HT-29 (cell line): ENCODE measurements at places on chromosomes 11 and 22. TPM values are rescaled to one million over a fixed set of nuclear protein-coding genes. Genes with fewer than 3 reads are reported as not detected.

The C11orf87 gene
- total RNA-seq = not detected in 2 replicates

DNA sequence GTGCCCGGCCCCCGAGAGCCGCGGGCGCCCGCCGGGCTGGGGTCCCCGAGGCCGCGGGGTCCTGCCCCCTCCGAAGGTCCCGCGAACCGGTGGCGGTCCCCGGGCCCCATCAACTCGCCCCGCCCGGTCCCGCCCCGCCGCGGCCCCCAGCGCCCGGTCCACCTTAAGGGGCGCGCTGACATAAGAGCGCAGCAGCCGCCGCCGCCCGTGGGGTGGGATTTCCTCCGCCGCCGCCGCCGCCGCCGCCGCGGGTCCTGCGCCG lies at the start of gene ZDHHC8:
ZDHHC8 (plus strand) TSS at position 208 of the 262 bp plus-strand sequence. CDS start 144 bp downstream, outside the sequence.
- no peak for DNase-seq

DNA sequence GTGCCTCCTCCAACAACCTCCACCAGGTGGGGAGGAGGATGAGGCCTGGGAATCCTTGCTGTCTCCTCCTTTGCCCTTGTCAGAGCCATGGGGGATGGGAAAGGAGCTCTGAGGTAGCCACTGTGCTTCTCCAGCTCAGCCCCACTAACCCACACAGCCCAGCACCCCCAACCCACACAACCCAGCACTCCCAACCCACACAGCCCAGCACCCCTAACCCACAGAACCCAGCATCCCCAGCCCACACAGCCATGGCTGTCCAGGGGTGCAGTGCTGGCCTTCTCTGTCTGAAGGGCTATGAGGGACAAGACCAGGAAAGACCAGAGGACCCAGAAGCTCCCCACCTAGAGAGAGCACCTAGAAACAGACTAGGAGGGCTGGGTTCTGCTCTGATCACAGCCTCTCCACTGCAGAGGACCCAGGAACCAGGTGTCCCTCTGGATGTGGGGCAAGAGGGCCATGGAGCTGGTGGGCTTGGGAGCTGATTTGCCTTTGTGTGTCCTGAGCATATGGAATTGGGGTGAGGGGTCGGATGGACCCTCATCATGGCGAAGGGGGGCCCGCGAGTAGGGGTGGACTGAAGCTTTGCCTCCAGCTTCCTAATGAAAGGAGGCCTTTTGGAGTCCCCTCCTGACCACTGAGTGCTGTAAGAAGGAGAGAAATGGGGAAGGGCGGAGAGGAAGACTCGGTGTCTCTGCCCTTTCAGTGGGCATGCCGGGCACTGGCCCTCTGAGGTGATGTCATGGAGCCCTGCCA lies 117.6 kb upstream of the THY1 start:
- DNase-seq = no peak

The NLRP14 gene
- not detected in 2 replicates for total RNA-seq

The CRYBB3 gene
- total RNA-seq = 0.46 TPM in 1 of 2 replicates, not detected in the other

The IL18 gene
- total RNA-seq = 1.8 TPM in 2 replicates

DNA sequence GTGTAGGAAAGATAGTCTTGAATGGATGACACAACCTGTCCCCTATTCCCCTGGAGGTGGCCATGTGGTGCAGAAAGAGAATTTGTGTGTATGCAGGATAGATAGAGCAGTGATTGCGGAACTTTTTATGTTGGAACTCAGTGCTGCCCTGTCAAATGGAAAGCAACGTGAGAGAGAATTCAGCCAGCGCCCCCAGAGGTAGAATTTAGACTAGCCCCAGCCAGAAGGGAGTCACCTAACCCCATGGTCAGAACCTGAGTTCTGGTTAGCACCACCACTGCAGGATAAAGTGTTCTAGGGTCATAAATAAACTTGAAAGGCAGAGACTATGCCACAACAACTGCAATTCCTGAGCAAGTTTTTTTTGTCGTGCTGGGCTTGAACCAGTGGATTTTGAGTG lies 152.9 kb upstream of the GRIA4 start:
- no peak for DNase-seq

GRCh38 chr22:24099666-24100065 lies 81.6 kb upstream of the SUSD2 start:
- no peak for DNase-seq

The RFPL2 gene
- not detected in 2 replicates for total RNA-seq

The MMP13 gene
- total RNA-seq = 0.13 TPM in 1 of 2 replicates, not detected in the other

DNA sequence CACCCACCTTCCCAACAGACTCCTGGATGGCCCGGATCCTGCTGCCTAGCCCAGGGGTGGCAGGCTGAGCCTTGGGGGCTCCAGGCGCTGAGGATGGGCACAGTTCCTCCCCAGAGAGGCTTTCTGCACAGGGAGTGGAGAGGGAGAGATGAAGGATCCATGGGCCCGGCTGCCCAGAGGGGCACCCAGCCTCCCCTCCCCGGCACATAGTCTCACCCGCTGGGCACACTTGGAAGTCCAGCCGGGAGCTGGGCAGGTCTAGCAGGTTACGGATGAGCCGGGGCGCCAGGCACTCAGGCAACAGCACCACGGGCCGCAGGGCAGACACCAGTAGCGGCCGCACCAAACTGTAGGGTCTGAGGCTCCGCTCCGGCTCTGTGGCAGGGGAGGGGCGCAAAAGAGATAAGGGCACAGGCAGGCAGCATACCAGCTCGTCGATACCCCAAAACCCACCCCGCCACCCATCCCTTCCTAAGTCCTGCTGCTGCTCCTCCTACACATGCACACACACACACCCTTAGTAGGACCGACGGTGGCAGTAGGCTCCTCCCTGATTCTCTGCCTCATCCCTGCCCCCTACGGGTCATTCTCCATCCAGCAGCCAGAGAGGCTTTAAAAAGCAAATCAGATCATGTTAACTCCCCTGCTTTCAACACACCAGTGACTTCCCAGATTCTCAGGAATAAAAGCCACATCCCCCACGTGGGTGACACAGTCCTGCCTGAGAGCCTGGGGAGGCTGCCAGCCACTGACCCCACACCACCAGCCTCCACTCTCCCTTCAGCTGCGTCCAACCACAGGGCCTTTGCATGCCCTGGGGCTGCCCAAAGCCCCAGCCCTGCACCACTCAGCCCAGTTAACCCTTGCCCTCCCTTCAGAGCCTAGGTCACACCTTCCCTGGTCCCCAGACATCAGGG lies 6.5 kb upstream of the MFNG start:
- DNase-seq = peak; percentile 37

- DNase-seq = peak; percentile 55
Observed at GRCh38 chr22:30485362-30485988, 13.7 kb upstream of the SEC14L3 start.

The CTSD gene
- total RNA-seq = 1,063 and 1,119 TPM in 2 replicates

DNA sequence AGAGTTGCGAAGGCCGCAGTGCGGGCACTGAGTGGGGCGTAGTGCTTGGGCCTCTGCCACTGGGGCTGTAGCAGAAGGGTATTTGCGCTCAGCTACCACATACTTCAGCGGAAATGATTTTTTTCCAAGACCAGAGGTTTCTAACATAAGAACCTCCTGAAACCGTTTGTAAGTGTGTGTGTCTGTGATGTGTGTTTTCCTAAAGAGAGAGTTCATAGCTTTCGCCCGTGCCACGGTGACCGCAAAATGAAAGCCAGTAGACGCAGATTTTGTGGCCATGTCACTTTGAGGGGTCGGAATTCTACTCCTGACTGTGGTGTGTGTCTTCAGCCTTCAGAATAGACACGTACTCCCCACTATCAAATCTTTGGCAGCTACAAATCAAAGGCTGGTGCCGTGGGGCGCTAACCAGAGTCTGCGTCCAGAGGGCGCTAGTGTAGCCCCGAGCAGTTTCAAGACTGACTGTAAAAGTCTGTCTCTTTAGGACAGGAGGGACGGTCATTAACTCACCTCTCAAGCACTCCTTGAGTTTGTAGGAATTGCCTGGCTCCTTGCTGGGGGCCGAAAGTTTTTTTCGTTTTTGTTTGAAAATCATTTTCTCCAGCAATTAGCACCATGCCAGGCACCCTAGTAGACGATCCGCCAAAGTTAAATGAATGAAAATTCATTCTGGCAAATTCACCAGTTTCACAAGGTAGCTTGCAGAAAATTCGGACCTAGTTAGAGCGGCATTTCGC lies 2.5 kb upstream of the CALCA start:
- peak; percentile 77 for DNase-seq

The SMTNL1 gene
- not detected in 2 replicates for total RNA-seq

The USP2 gene
- 2.2 and 4.4 TPM in 2 replicates for total RNA-seq

GRCh38 chr22:30335236-30335635 lies 8.5 kb upstream of the TBC1D10A start:
- DNase-seq = no peak

GRCh38 chr22:41311487-41311886 lies 10.2 kb downstream of the ZC3H7B start:
- no peak for DNase-seq

- no peak for DNase-seq
Observed at GRCh38 chr11:128246810-128247594, 340.4 kb downstream of the ETS1 start.

DNA sequence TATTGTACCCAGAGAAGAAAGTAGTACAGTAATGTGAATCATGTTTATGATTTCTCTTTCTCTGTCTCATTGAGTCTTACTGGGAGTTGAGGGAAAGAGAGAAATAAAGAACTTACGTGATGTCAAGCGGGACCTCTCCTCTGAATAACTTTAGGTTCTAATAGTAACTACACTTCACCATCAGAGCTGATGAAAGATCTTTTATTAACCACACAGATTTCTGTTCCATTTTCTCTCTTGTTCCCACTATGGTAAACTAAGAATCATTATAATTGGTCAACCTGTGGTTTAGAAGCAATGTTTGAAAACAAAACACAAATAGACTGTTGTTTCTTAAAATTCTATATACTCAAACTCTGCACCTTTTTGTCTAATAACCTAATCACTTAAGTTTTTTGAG lies 142.3 kb downstream of the ELP4 start:
- no peak for DNase-seq

DNA sequence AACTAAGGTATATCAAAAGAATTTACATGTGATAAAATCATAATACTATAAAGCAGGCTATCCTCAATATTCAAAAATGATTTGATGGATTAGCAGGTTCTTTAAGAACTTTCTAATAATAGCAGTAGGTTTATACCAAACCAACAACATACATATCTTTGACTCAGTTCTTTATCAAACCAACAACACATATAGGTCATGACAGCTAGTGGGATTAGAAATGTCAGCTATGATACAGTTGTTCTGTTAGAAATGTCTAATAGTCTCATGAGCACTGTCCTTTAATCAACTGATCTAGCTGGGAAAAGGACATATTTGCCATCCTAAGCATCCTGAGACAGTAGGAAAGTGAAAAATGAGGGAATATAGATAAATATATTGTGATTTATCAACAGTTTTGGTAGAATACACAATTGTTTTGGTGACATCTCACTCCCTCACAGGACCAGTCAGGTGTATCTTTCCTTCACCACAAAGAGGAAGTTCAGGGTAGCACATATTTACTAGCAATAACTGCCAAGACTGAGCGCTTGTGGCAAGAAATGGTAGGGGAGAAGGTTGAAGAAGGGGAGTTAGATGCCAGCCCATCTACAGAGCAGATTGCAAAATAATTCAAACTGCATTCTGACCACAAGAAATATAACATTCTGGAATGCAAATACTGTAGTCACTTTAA lies 90.8 kb upstream of the APOA1 start:
- no peak for DNase-seq

- no peak for DNase-seq
Observed at GRCh38 chr11:32310214-32310601, 125.1 kb downstream of the WT1 start.

The ADM gene
- 33.3 and 37.6 TPM in 2 replicates for total RNA-seq

DNA sequence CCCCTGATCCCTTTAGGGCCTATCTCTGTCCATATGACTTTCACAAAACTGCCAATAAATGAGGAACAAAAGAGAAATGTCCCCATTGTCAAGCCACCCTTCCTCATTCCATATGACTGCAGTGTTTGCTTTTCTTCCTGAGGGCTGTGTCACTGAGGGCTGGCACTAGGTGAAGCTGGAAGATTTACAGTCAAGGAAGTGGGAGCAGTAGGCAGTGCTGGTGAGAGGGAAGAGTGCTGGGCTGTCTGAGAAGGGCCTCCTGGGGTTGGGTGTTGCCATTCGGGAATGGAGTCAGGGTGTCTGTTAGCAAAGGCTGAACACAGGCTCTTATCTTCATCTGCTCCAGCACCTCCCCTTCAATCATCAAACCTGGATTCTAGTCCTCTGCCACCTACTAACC lies 30.9 kb downstream of the INSC start:
- DNase-seq = peak; percentile 89

The KRTAP5-8 gene
- not detected in 2 replicates for total RNA-seq

The SMIM35 gene
- total RNA-seq = not detected in 2 replicates

DNA sequence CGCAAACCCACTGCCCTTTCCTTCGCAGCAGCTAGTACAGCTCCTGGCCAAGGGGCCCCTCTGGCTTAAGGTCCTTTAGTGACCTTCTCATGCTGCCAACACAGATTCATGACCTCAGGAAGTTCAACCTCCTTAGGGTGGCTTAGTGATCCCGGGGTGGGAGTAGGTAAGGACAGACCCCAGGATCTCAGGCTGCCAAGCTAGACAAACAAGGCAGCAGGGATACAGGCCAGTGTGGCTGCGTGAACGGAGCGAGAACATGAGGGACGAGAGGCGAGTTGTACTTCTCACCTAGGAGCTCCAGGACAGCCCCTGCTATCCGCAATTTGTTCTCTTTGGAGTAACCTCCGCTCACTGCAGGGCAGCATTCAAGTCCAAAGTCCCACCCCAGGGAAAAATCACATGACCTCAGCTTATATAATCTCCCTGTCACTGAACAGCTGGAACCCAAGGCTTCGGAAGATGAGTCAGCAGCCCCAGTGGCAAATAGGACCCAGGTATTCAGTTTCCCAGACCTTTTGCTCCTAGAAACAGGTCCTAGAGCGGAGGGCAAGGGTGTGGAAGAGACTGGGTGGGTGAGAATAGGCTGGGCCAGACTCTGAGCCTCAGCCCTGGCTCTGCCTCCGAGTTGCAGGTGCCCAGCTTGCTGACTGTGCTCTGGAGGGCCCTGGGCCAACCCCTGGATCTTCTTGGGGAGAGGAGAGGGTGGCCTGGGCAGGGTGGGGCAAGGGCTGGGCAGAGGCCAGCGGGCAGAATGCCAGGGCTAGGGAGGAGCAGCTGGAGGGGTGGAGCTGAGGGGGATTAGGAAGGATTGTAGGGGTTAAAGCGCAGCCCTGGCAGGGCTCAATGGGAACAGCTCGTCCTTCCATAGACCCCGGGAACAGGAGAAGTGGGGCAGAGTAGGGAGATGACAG lies 13.1 kb downstream of the USP2 start:
- peak; percentile 94 for DNase-seq

DNA sequence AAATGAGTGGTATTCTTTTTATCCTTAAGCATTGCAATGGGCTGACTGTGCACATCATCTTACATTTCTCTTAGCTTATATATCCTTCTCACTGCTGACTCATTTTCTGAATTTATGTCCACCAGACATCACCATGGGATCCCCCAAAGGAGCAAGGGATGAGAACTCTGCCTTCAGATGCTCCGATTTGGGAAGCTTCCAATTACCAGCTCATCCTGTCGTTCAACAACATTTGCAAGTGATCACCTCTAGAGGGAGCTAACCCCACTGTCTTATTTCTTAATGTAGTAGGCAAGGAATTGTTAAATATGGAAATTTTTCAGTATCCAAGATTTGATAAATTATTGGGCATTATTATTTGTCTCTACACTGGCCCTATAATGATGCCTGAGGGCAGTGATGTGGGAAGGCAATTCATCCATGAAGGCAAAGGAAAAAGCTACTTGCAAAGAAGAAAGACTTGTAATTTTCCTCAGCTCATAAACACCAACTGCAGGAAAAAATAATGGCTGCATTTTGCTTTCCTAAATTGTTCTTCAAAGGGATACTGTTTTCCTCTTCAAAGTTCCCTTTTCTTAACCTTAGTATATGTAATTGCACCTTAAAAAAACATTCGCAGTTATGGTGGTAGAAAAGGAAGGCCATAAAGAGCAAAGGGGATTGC lies 102.4 kb upstream of the FSHB start:
- peak; percentile 61 for DNase-seq
